Epithelial cell of proximal tubule (primary cell): ENCODE measurements at places on chromosomes 11 and 22. TPM values are rescaled to one million over a fixed set of nuclear protein-coding genes. Genes with fewer than 3 reads are reported as not detected.

GRCh38 chr11:63911440-63911839, 5.5 kb downstream of the RCOR2 start:
- DNase-seq = no peak

DNA sequence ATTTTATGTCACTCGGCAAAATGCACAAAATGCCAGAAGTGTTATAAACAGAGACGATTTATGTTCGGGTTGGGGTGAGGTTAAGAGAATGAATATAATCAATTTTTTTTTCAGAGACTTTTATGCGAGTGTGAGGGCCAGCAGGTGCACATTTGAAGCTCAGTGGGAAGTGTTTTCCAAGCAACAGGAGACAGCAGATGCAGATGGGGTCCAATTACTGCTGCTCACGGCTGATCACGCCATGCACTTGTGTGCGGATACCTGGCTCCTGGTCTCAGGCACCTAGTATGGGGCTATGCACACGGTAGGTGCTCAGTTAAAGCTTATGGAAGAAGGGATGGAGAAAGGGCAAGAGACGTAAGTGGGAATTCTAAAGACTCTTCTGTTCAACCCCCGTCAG, 249.1 kb downstream of the MIAT start:
- DNase-seq = no peak

GRCh38 chr11:74703211-74703610, 28.0 kb downstream of the CHRDL2 start:
- DNase-seq = no peak

- DNase-seq = no peak
Observed at GRCh38 chr11:62125316-62125715, 1.5 kb downstream of the INCENP start.

- DNase-seq = no peak
Observed at GRCh38 chr22:33447733-33448132, 389.6 kb upstream of the SYN3 start.

- DNase-seq = no peak
Observed at GRCh38 chr11:78061088-78061920, 2.4 kb upstream of the THRSP start.

- DNase-seq = peak; percentile 22
Observed at GRCh38 chr11:26649884-26650283, 72.0 kb downstream of the SLC5A12 start.

DNA sequence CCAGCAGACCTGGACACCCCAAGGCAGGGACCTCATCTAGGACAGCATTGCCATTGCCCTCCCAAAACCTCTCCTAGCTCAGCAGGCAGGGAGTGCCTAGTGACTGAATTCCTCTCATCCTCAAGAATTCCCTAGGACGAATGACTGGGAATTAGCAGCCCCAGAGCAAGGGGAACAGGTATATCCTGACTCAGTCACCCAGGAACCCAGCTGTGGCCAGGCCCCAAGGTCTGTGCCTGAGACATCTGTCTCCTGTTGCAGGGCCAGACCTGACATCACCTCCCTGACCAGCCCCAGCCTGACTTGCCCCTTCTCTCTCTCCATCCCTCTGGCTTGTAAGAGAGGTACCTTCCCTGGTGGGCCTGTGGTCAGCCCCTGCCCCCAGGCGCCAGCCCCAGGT, 39.0 kb upstream of the SUSD2 start:
- no peak for DNase-seq

DNA sequence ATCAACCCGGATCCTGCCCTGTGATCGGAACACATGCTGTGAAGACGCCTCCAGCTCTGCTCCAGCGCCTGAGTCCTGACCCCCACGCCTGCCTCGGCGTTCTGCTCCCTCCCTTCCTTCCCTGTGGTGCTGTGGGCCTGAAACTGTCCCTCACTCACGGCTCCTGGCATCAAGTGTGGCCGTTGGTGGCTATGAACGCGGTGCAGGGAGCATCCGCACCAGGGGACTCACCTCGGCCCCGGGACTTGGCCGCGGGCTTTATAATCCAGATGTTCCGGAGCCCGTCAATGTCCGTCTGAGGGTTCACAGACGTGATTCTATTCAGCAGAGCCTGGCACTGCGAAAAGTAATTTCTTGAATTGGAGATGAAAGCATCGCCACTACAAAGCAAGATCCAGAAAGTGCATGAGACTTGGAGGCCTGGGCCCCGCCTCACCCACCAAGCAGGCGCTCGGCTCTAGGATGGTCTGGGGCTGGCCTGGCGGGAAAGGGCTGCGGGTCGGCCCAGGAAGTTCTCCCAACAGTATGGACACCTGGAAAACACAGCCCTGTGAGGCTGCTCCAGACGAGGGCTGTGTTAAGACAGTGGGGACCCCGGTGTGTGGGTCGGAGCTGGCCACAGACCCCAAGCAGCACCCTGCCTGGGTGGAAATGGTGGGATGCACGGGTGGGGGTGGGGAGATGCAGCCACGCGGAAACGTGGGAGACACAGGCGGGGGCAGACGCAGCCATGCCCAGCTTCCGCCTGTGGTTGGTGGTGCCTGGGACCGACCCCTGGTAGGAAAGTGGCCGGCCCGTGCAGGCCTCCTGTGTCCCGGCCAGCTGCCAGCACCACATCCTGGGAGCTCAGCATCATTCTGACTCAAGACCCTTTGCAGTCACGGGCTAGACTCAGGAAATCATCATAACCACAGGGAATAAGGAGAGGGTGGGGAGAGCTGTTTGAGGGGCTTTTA, 21.8 kb upstream of the IL17REL start:
- DNase-seq = no peak

FZD4 gene
- 3.2 and 4.7 TPM in 2 replicates for total RNA-seq

DPAGT1 gene
- 24.8 and 32.3 TPM in 2 replicates for total RNA-seq

PRG3 gene
- total RNA-seq = not detected in 2 replicates

ART1 gene
- not detected in 2 replicates for total RNA-seq

KCNQ1 gene
- 0.46 and 1.4 TPM in 2 replicates for total RNA-seq

SMDT1 gene
- total RNA-seq = 1.1 and 3.0 TPM in 2 replicates

PGA4 gene
- not detected in 2 replicates for total RNA-seq

RIC3 gene
- total RNA-seq = 0.92 and 1.6 TPM in 2 replicates

CLTCL1 gene
- total RNA-seq = 4.3 and 5.3 TPM in 2 replicates
